ENCODE measurements at places on chromosomes 7 and 10. TPM values are rescaled to one million over a fixed set of nuclear protein-coding genes. Genes with fewer than 3 reads are reported as not detected.

Gene FAM25G
- not detected for total RNA-seq

Gene AKR1E2
- 3.3 TPM for total RNA-seq

Gene OR2AE1
- total RNA-seq = not detected

Gene PRSS37
- total RNA-seq = not detected

Gene AMZ1
- 0.04 TPM for total RNA-seq

GRCh38 chr10:110410329-110411046 lies 87.2 kb upstream of the DUSP5 start:
- no peaks in the 10 kb centered on the region for H3K27me3 ChIP-seq
- H3K27ac ChIP-seq = peak overlapping the region; percentile 19
- DNase-seq = no peak

DNA sequence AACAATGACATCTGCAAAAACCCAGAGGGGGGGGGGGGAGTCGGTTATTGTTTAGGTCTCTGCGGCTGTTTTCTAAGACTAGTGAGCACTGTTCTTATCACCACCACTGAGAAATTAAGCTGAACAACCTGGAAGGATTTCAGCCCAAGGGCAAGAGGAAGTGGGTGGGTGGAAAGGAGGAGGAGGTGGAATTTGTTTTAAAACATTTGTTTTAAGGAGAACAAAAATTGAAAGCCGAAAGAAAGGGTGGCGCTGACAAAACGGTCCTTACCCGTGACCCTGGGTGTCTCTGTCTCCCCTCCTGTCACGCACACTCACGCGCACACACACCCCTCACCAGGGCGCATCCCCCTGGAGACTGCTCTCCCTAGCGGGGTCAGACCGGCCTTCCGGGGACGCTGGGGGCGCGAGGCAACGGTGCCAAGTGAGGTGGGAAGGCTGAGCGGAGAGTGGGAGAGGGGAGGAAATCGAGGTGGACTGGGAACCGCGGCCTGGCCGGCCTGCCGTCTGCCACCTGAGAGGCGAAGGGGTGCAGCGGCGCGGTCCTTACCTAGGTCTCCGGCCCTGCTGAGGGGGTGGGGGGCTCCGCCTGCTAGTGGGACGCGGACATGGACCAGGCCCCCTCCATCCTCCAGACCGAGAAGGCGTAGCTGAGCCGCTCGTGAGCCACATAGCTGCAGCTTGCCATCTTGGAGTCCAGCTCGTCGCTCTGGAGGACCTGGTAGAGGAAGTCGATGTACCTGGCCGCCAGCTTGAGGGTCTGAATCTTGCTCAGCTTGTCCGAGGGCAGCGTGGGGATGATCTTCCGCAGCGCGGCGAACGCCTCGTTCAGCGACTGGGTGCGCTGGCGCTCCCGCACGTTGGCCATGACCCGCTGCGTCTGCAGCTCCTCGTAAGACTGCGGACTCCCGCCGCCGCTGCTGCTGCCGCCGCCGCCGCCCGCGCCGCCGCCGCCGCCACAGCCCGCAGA lies 1.0 kb downstream of the TWIST1 start:
- no peaks in the 10 kb centered on the region for H3K36me3 ChIP-seq
- peak; percentile 28 for DNase-seq
- peak overlapping the region; percentile 49 for H3K4me3 ChIP-seq
- H3K27ac ChIP-seq = peak overlapping the region; percentile 52

Measured in heart right ventricle (tissue), 16 donors.